ENCODE measurements at places on chromosomes 3 and 15.

DNA sequence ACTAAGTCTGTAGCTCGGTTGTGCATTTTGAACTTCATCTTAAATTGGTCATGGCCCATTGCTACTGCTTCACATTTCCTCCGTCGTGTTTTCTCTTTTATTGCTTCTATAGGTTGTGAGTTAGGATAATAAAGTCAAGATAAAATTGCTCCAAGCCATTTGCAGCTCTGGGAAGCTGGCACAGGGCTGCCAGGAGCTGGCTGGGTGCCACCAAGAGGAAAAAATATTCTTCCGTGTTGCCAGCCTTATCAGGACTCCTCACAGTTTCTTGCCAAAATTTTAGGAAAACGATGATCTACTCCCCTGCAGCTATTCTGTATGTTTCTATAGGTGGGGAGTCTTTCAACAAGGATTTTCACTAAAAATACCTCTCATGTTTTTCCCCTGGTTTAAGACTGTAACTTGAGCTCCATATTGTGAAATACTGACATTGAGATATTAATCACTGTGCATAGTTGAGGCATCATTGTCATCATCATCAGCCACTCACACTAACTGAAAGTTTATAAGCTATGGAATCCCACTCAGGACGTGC is 55.4 kb upstream of the PIAS1 start:
- no peak for DNase-seq

GRCh38 chr3:193488741-193489140 is 66.0 kb downstream of the ATP13A4 start:
- no peak for DNase-seq

- DNase-seq = no peak
Observed at GRCh38 chr3:73401059-73401458, 223.7 kb downstream of the PDZRN3 start.

DNA sequence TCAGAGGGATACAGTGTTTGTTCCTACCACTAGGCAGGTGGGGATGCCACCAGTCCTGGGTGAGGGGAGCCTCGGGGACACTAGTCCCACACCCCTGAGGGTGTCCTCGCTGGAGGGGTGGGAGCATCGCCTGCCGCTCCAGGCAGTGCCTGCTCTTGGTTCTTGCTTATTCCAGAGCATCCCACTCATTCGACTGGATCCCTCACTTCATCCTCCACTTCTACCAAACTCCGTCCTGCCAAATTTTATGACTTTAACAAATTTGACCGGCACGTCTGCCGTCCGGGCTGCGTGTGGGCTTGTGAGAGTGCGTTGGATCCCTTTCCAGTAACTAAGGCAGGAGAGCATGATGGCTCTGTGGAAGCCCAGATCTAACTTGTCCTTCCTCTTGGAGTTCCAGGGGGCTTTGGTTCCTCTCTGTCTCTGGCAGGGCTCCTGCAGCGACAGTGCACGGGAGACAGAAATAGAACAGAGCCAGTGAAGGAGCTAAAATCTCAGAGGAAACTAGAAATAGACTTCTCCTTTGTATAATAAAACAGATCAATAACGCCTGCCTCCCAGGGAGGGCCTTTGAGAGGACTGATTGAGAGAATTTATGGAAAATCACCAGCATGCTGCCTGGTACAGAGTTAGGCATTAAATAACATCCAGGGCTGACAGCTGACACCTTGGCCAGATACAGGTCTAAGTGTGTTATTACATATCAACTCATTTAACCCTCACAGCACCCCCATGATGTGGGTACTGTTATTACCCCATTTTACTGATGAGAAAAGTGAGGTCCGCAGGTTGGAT is 34.5 kb downstream of the MGLL start:
- no peak for DNase-seq

DNA sequence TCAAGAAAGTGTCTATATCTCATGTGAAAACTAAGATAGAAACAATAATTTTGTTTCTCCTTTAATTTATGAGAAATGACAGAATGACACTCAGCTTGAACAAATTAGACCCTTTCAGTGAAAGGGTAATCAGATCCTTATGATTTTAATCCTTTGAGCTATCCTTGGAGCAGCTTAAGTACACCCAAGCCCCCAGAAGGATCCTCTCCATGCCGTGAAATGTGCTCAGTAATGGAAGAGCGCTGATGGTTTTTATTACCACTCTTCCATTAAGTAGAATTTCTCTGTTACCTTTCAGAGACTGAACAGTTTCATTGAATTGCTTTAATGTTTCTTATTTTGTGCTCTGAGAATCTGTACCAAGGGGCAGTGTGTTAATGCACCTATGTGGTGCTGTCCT is 54.3 kb downstream of the HMG20A start:
- DNase-seq = no peak

DNA sequence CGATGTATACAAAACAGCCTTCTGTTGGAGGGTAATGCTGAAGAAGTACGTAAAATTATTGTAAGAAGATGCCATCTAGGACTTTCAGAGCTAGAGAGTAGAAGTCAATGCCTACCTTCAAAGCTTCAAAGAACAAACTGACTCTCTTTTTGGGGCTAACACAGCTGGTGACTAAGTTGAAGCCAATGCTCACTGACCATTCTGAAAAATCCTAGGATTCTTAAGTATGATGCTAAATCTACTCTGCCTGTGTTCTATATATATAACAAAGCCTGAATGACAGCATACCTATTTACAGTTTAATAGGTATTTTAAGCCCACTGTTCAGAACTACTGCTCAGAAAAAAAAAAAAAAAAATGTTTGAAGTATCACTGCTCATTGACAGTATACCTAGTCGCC is 18.9 kb downstream of the ADPGK start:
- DNase-seq = no peak

DNA sequence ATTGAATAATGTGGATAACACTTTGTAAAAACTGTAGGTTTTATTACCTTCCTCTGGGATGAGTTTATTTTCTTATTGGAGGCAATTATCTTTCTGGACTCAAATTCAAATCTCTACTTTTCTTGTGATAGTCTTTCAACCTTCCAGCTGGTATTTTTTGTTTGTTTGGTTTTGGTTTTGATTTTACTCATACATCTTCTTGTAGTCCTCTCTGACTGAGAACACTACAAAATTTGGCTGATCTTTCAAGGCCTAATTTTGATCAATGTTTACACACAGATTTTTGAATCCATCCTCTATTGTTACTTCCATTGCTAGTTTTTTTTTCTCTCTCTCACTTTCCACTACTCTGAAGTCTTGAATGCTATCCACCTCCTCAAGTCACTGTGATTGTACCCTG is 303.8 kb upstream of the NECTIN3 start:
- no peak for DNase-seq

- no peak for DNase-seq
Observed at GRCh38 chr3:12948891-12949711, 107.7 kb upstream of the RPL32 start.

DNA sequence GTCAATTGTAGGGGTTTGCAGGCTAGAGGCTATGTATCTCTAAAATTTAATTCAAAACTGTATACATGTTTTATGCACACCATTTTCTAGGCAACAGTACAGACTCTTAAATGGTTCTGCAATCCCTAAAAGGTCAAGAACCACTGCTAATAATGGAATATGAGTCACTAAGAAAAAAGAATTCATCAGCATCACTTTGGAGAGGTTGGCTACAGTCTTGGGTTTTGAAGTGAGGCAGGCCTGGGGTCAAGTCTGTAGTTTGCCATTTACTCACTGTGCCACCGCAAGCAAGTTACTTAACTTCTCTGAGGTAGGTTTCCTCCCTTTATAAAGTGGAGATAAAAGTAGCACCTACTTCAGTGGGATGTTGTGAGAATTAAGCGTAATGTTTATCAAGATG is 33.7 kb downstream of the THRB start:
- DNase-seq = no peak

DNA sequence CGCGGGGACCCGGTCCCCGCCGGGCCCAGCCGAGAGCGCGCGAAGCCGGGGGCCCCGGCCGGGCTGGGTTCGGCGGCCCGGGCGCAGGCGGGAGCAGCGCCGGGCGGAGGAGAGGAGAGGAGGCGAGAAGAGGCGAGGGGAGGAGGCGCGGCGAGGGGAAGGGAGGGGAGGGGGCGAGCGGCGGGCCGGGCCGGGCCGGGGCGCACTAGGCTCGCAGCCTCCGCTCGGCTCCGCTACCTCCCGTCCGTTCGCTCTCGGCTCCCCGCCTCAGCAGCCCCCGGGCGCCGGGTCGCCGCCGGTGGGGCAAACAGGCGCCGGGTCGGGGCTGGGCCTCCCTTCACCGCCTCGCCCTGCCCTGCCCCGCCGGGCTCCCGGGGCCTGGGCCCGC is 351 bp downstream of the INSYN1 start:
- no peak for DNase-seq

GRCh38 chr3:52095990-52096775 is 39.8 kb upstream of the DUSP7 start:
- DNase-seq = no peak

- no peak for DNase-seq
Observed at GRCh38 chr3:23219117-23219516, 16.0 kb downstream of the UBE2E2 start.

- DNase-seq = no peak
Observed at GRCh38 chr3:149613988-149614387, 43.8 kb downstream of the WWTR1 start.

DNA sequence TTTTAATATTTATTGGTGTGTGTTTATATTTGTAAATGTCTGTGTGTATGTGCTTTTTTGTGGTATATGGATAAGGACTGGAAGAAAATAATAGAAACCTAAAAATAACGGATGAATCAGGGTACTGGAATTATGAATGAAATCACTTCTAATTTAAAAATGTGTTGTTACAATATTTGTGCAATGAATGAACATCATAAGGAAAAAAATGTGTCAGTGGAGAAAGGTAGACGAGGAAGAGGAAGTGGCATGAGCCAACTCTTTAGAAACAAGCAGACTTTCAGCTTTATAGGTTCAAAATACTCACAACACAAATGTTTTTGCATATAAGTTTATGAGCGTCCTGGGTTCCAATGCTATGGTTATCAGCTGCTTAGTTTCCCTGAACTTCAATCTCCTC is 59.4 kb downstream of the SOX2 start:
- DNase-seq = no peak

DNA sequence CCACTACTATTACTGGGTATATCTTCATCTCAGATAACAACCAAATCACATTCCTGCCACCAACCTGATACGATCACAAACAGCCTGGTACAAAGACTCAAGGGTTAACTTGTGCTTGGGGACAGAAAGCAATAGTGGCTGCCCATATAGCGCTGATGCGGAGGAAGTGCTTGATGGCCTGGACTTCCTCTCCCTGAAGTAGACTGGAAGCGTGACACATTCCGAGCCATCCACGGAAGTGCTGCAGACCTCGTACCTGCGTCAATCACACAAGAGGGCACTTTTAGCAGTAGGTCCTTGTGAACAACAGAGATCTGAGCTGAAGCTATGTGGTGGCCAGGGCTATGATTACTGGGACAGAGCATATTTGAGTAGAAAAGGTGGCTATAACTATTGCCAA is 17.3 kb upstream of the C3orf62 start:
- no peak for DNase-seq

GRCh38 chr3:192884777-192885773 is 32.6 kb downstream of the MB21D2 start:
- no peak for DNase-seq

DNA sequence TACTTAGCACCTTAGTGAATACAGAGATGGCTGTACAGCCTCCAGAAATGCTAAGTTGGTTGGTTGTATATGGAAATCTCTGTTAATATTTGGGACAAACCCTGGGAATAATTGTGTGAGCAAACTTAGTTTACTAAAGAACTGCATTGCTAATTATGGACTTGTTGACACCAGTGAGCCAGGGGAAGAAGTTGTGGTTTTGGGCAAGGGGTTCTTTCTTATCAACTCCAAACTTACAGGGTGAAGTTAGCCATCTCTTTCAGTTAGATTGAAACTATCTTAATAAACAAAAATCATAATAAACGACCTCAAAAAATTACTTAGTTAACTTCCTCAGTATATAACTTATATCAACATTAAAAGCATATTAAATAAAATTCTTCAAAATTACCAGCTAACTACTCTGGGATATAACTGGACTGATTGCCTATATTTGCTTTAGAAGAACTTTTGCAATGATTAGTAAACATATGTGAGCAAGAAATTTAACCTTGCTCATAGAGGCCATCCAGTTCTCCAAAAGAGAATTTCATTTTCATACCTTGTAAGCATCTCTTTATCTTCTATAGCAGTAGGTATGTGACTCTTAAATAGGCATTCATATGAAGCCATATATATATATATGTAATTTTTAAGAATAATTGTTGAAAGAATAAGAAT is 24.7 kb downstream of the MBNL1 start:
- no peak for DNase-seq

GRCh38 chr3:128123156-128123537 is 465 bp downstream of the RUVBL1 start:
- no peak for DNase-seq

GRCh38 chr3:45907769-45908705 is 21.7 kb downstream of the CCR9 start:
- DNase-seq = no peak

DNA sequence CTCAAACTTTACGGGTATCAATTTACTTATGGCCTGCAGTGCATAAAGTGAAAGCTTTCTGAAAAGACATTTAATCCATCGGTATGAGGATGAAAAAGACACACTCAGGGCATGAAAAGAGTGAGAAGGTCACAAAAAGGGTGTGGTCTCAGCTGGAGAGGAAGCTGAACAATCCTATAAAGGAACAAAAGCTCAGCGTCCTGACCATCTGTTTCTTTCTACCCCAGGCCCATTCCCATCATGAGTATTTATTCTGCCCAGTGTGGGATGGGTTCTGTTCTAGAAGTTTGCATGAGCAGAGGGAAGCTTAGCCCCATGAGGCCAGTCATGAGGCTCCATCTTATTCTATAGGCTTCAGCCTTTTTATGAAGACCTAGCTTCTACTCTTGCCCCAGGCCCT is 144.6 kb downstream of the LPP start:
- no peak for DNase-seq

DNA sequence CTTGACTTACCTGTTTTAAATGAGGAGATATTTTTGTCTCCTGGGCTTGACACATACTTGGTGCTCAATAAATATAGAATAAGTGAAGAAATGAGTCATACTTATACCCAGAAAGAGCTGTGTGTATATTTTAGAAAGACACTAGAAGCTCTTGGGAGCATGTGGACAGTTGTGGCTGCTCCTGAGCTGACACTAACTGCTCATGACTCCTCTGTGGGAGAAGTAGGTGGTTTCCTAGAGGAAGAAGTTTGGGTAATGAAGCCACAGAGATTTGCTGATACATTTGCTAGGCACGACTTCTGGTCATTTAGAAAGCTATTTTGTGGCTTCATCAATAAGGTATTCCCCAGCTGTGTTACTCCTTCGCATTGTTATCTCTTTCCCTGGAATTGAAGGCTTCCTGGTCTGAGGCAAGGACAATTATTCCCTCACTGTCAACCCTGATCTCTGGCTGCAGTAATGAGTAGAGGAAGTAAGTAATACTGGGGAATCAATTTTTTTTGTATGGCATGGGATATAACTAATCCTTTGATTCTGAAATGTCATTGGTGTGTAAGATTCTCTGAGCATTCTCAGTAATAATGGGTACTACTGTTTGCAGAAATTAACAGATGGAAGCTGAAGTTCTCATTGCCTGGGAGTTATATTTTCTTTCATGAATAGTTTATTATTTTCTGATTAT is 79.6 kb upstream of the DCBLD2 start:
- no peak for DNase-seq

All from posterior cingulate gyrus (tissue), 11 donors.